ENCODE measurements at places on chromosomes 1 and 21.

DNA sequence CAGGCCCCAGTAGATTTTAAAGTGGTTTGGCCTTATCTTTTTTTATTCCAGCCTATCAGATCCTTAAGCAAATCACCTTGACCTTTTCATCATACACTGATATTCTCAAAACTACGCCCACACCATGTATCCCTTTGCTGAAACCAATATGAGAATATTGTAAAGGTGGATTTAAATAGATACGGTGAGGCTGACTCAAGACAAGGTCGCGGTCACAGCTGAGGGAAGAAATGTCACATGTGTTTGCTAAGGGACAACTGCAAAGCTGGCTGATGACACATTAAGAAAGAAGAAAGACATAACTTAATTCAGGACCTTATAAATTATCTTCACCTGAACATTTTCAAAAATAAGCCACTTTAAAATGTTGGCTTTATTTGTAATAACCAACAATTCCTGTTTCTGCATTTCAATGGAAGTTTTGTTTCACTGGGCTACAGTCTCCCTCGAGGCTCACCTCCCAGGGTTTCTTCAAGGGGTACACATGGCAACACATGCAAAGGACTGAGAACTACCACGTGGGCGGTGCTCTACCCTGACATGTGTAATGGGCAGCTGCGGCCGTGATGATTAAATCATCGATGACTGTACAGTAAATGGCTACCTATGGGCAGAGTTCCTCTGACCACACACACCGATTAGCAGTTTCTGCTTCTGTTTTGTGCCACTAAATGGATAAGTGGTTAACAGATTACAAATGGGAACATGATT lies 189.5 kb downstream of the SIPA1L2 start:
- no peak for DNase-seq

GRCh38 chr1:218717575-218717974 lies 372.4 kb downstream of the TGFB2 start:
- DNase-seq = peak; percentile 61

DNA sequence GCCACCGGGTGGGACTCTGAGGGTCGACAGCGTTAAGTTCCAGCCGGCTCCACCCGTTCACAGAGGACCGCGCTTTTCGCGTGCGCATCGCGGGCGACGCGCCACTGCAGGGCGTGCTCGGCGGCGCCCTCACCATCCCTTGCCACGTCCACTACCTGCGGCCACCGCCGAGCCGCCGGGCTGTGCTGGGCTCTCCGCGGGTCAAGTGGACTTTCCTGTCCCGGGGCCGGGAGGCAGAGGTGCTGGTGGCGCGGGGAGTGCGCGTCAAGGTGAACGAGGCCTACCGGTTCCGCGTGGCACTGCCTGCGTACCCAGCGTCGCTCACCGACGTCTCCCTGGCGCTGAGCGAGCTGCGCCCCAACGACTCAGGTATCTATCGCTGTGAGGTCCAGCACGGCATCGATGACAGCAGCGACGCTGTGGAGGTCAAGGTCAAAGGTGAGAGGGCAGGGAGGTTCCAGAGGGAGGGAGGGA lies 4.9 kb downstream of the BCAN start:
- DNase-seq = no peak

- DNase-seq = no peak
Measured at GRCh38 chr1:25430967-25431881, 527 bp downstream of the MACO1 start.

GRCh38 chr1:14242870-14243269 lies 355.6 kb upstream of the KAZN start:
- no peak for DNase-seq

DNA sequence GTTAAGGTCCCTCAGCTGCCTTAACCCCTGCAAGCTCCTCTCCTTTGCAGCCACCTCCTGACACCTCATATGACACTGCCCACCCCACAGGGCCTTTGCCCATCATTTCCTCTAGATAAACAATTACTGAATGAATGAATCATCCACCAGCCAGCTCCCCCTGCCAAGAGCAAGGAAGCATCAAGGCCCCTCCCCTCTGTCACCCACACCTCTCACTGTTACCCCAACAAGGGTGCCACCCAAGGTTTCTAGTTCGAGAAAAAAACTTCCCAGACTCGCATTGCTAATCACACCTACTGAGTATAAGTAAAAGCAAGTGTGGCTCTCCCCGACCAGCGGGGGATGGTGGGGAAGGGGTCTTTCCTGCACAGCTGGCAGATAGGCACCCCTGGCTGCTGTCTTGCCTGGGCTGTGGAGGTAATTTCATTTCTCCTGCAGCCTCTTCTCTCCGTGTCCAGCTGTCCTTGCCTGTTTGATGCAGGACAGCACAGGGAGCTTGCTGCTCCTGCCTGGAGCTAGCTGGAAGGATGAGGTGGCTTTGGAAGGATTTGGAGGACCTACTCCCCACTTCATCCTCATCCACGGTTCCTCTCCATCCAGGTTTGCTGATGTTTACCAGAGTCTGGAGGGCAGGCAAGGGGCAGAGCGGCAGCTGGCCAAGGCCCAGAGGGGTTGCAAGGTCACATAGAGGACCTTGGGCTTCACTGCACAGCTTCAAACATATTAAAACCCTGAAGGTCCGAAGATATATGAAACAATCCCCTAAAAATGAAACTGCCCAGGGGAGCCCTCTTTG lies 33.1 kb upstream of the LBR start:
- DNase-seq = no peak

GRCh38 chr1:89670711-89671110 lies 37.8 kb downstream of the LRRC8C start:
- DNase-seq = no peak

DNA sequence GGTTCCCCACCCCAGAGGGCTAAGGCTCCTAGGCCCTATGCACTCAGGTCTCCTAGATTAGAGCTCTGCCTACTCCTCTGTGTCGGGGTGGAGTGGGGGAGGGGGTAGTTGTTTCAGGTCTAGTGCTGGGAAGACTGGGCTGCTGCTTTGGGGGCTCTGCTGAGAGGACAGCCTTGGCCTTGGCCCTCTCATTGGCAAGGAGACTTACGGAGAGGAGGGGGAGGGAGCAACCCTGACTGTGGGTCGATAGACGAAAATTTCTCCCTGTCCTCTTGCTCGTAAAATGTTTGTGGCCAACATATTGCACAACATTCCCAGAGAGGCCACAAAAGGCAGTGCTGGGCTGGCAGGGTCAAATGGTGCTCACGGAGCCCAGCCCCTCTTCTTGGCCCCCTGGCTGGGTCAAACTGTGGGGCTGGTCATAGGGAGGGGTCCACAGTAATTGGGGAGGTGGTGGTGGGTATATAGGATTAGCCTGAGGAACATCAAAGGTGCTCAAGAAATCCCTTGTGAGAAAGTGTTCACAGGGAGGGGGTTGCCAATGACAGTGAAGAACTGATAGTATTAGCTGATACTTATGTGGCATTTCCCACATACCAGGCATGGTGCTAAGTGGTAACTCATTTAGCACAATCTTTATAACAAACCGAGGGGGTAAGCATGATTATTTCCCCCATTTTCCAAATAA lies 8.5 kb upstream of the DMBX1 start:
- DNase-seq = no peak

- peak; percentile 17 for DNase-seq
Measured at GRCh38 chr1:113874012-113874879, 2.7 kb upstream of the PTPN22 start.

DNA sequence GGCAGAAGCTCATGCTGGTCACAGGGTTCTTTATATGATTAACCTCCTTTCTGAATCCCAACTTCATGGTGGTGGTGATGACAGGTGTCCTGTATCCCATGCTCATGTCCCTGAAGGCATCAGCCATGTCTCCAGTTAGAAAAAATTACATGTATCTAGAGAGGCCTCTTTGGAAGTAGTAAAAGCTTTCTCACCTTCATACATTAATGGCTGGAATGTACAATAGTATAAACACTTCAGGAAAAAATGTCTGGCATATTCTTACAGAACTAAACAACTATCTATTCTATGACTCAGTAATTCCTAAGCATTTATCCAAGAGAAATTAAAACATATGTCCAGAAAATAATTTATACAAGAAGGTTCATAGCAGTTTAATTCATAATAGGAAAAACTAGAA lies 34.0 kb downstream of the ADAM30 start:
- DNase-seq = peak; percentile 46

DNA sequence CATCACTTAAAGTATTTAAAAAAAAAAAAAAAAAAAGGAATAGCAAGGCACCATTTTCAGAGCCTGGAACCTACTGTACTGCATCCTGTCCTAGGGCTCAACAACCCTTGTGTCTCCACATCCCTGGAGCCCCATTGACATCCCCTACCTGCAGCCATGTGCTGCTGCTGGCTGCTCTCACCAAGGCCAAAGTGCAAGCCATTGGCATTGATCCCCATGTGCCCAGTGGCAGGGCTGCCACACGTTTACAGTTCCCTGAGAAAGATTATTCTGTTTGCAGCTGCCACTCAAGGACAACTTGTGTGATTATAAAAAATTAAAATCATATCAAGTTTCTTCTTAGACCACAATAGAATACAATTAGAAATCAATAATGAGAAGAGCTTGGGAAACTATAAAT lies 129.9 kb downstream of the LHX8 start:
- DNase-seq = no peak

DNA sequence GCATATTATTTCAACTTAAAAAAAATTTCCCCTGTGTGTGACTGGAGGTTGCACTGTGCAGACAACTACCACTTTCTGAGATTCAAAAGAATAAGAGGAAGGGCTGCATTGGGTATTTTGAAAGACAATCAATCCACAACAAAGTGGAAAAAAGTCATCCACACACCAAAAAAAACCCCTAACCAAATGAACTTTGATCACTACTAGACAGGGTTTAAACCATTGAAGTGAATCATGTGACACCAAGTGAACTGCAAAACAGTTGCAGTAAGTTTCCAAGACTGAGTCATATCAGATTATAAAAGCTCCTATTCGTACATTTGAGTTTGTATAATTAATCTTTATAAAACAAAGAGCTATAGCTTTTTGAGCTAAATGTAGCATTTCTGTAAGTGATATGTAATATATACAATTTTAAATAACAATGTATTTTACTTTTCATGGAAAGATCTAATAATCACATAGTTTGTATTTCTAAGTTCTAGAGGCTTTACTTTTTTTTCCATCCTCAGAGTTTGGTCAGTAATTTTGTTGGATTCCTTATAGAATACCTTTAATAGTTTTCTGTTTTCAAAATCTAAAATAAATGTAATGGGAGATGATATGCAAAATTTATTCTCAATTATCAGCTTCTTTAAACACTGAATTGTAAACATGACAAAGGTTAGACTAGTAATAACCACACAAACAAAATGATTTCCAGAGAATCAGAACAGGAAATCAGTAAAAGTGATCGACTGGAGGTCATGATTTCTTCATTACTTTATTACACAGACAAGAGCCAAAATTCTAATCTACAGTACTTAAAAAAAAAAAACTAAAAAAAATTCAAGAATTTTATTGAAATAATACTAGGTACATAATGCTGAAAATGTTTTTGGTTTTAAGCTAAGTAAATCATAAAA lies 50.5 kb upstream of the GFI1 start:
- DNase-seq = peak; percentile 8

DNA sequence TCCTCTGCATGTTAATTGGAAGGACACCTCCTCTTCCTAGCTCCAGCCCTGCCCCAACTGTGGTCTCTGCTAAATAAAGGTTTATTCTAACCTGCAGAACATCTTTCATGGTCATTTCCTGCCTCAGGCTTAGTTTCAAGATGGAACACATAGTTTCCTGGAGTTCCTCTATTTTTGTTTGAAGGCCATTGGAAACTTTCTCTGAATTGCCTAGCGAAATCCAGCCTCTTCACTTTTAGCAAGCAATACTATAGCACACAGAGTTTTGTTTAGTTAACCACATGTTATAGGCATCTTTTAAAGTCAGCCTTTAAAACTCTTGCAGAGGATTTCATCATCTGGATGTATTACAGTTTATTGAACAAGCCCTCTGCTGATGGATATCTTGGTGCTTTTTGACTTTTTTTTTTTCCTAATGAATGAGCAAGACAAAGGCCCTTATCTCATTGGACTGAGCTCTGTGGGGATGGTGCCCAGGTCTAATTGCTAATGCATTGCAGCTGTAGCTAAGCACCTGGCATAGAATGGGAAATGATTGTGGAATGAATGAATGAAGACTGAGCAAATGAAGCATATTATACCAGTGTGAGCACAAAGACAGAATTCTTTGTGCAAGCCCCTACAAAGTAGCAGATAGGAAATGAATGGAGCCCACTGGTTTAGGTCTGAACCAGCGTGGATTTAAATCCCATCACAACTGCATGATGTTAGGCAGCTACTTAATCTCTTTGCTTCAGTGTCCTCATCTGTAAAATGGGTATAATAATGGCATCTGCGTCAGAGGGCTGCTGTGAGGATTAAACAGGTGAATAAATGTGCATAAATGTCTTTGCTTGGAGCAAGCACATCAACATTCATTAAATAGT lies 641 bp upstream of the CFAP107 start:
- DNase-seq = peak; percentile 39

GRCh38 chr21:16407403-16408240 lies 677.8 kb downstream of the USP25 start:
- peak; percentile 15 for DNase-seq

DNA sequence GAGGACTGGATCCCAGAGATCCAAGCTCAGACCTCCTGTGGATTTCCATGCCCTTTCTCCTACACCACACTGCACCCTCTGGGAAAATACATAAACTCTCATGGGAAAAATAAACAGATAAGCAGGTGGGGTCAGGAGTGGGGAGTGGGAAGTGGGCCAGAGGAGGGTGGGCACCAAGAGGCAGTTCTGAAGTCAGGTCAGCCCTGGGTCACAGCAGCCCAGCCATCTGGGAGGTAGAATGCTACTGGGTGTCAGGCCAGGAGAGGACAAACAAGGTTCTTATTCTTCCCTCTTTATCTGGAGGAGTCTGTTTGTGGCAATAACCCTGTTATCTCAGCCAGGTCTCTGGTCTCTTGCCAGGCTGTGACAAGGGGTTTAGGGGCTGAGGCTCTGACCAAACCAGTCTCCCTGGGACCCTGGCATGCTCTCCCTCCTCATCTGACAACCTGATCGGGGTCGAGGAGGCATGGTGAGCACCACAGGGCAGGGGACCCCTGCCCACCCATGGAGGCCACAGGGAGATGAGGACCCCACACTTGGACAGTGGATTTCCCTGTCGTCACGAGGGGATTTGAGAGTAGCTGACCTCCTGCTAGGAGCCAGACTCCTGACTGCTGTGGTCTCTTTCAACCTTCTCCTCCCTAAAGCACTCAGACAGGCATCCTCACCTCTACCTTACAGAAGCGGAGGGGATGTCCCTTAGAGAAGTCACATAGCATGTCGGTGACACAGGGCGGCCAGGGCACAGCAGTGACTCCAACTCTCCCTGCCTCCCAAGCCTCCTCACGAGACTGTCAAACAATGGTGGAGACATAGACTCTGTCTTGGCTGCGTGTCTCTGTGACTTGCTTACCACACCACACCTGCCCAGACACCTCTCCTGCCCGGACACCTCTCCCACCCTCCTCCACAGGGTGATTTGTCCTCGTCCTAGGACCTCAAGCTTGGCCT lies 51.3 kb upstream of the IFFO2 start:
- no peak for DNase-seq

- no peak for DNase-seq
Measured at GRCh38 chr1:94954263-94955220, 27.6 kb upstream of the CNN3 start.

DNA sequence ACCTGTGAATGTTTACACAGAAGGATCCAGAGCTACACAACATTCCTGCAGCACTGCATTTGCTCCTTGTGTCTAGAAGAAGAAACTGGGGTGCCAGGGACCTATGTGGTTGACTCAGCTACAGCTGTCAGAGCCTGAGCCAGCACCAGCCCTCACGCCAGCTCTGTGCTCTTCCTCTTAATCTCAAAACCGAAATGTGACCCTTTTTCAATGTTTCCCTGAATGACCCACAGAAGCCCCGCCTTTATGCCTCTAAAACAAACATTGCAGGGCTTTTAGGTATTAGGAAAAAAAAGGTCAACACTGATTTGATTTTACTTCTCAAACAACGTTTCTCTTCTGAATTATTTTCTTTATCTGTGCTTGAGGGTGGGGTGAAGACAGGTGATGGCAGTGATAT lies 260.5 kb downstream of the DYRK1A start:
- no peak for DNase-seq

Data from fibroblast of skin of right quadriceps (primary cell).